ENCODE measurements at places on chromosomes 2 and 18.

DNA sequence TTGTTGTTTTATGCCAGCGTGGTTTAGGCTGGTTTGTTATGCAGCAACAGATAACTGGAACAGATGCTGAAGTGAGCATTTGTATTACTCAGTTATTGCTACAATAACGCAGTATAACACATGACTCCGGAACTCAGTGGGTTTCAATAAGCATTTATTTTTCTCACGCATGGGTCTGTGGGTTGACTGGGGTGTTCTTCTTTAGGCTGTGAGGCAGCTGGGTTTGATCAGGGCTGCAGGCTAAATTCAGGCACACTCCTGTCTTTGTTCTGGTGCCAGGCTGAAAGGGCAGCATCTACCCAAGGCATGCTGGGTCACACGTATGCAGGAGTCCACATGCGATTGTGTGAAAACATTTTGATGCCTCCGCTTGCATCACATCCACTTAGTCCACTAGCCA lies 3.8 kb upstream of the SLC1A4 start:
- no peak for DNase-seq

DNA sequence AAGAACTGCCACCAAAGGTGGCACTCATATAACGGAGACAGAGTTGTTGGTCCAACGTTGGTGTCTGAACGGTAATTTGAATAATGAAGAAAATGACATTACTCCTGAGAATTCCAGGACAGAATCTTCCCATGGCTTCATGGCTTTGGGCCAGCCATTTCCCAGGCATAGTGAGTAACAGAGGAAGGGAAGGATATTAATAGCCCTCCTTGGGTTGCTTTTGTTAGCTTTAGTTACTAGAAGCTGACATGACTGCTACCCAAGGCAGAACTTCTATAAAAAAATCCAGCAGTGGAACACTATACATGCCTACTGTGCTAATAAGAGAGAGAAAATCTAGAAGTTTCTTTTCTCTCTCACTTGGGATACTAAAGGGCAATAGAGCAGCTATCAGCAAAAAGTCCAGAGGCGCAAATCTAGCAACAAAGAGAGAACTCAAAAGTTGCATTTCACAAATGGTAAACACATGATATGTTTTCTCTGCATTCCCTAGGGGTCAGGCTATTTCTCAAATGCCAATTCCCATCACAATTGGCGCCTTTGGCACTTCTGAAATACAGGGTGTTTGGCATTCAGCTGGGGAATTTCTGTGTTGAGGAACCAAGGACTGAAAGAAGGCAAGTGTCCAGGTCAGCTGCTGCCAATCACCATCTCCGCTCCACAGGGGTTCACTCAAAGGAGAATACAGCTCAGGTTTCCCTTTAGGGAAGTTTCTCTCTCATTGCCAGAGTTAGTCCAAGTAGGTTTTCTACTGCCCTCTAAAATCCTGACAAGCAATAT lies 160.8 kb upstream of the KYNU start:
- no peak for DNase-seq

- no peak for DNase-seq
These were observed 274.4 kb upstream of the CHAC2 start for GRCh38 chr2:53493210-53493609.

GRCh38 chr2:234099266-234099665 lies 48.8 kb downstream of the SPP2 start:
- no peak for DNase-seq

GRCh38 chr2:20061476-20061875 lies 10.0 kb upstream of the LAPTM4A start:
- no peak for DNase-seq

DNA sequence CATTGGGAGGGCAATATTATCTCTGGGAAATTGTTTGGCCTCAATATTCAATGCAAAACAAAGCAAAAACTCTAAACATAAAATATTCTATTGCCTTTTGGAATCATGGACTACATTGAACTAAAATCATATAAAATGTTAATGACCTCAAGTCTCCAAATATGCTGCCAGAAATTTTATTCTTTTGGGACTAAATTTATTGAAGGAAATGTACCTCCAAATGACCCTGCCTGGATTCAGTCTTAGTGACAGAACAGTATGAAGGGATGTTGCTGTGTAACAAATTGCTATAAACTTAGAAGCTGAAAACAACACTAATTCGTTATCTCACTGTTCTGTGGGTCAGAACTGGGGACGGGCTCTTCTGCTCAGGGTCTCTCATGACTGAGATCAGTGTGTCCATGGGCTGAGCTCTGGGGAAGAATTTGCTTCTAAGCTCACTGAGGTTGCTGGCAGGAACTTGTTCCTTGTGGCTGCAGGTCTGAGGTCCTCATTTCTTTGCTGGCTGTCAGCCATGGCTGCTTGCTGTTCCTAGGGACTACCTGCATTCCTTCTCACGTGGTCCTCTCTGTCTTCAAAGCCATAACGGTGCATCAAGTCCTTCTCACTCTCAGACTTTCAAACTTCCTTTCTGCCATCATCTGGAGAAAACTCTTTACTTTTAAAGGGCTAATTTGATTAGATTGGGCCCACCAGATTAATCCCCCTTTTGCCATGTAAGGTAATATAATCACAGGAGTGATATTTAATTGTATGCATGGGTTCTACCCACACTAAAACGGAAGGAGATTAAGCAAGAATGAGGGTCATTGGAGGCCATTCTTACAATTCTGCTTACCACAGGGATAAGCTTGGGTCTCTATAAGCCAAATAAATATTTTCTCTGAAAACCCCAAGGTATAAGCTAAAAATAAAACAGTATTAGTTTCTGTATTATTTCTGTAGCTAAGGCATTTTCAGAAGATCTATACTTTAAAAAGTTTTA lies 149.0 kb downstream of the ADCYAP1 start:
- no peak for DNase-seq

DNA sequence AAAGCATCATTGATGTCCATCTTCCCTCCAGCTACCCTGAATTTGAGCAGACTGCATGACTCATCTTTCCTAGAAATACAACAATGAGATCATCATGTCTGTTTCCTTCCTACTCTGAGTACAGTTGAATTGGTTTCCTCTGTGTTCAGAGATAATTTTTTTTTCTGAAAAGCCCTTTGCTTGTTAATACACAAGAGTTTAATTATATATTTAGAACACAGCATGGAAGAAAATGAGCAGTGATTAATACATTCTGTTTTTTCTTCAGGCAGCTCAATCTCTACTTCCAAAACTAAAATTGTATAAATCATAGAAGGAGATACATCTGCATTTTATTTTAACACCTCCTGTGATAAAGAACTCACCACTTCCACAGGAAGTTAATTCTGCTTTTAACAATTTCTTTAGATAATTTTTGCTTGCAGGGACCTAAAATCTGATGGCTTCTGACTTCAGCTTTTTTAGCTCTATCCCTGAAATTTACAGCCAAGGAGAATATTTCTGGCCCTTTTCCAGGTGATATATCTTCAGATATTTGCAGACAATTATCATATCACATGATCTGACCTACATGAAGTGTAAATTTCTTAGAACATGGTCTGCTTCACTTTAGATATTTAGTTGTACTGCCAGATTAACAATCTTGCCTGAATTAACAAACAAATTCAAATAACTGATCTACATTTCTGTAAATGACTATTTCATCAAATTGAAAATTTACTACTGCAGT lies 249.0 kb downstream of the TRIB2 start:
- no peak for DNase-seq

GRCh38 chr2:174326161-174327020 lies 8.4 kb upstream of the SP9 start:
- DNase-seq: no peak

GRCh38 chr2:236171181-236171679 lies 3.0 kb upstream of the GBX2 start:
- no peak for DNase-seq

DNA sequence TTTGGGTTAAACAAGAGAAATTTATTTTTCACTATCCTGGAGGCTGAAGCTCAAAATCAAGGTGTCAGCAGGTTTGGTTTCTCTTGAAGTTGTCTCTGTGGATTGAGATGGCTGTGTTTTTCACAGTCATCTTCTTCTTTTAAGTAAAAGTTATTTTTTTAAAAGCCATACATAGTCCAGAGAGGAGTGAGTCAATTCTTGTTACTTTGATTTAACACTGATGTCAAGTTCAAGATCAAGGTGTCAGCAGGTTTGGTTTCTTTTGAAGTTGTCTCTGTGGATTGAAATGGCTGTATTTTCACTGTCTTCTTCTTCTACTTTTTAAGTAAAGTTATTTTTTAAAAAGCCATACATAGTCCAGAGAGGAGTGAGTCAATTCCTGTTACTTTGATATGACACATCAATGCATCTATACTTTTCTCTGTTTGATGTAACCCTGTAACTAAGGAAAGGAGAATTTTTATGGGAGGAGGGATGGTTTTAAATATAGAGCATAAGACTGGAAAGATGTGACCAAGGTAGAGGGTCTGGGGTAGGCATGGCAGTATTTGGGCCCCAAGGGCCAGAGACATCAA lies 22.5 kb upstream of the RASGRP3 start:
- no peak for DNase-seq

DNA sequence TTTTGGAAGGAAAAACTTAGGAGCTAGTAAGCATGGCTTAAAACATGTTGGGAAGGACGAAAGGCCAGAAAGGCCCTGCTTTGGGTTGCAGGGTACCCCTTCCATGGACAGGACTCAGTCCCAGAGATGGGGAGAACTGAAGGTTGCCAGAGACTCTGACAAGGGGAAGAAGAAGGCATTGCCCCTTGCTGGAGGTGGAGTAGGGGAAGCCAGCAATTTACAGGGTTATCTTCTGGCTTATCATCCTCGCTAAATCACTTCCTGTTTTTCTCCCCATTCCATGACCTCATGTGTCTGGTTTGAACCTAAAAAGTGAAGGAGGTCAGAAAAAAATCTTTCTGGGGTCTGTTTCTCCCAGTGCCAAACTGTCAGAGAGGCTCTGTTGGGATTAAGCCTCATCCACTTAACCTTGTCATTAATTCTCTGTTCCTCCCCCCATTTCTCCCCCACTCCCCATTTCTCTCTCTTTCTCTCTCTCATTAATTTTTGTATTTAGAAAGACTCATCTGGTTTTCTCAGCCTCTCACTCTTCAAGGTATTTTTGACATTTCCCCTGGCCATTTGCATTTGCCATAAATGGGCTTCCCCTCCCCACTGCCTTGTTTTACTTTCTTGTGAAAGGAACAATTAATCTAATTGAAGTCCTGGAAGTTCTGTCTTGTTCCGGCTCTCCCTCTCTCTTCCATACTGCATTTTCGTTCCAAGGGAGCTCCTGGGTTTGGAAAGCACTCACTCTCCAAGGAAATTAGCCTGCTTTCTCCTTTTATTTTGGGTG lies 17.4 kb downstream of the NRP2 start:
- no peak for DNase-seq

- no peak for DNase-seq
These were observed 139.8 kb downstream of the ATL2 start for GRCh38 chr2:38237311-38237710.

- no peak for DNase-seq
These were observed 280.7 kb upstream of the ATP5MC3 start for GRCh38 chr2:175462246-175462645.

DNA sequence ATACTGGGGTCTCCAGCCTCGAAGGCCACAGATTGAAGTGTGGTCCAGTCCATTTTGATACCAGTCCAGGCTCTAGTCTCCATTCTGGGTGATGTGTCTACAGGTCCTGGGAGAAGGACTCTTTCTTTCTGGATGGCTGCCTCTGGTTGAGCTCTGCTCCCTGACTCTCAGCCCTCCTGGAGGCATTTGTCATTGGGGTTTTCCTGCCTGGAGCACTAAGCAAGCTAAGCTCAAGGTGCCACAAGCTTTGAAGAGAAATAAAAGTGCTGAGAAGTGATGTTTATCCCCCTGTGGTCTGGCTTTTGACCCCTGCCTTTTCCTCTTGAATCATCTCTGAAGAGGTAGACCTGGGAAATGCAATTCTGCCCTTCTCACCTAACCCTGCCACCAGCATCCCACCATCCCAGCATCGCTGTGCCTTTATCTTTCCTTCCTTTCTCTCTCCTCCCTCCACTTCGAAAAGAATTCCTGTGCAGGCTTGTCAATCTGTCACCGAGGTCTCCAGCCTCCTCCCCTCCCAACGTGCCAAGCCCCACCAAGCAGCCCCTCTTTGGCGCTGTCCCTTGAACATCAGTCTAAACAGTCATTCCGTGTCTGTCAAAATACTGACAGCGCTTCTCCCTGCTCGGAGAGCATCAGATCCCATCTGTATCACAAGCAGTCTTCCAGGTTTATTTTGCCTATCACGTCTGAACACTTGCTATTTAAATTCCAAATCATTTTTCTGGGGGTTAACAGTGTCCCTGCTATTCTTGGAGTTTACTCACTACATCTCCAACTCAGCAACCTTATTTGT lies 334.6 kb upstream of the SLC14A2 start:
- no peak for DNase-seq

GRCh38 chr2:225008179-225008856 lies 34.0 kb downstream of the DOCK10 start:
- no peak for DNase-seq

DNA sequence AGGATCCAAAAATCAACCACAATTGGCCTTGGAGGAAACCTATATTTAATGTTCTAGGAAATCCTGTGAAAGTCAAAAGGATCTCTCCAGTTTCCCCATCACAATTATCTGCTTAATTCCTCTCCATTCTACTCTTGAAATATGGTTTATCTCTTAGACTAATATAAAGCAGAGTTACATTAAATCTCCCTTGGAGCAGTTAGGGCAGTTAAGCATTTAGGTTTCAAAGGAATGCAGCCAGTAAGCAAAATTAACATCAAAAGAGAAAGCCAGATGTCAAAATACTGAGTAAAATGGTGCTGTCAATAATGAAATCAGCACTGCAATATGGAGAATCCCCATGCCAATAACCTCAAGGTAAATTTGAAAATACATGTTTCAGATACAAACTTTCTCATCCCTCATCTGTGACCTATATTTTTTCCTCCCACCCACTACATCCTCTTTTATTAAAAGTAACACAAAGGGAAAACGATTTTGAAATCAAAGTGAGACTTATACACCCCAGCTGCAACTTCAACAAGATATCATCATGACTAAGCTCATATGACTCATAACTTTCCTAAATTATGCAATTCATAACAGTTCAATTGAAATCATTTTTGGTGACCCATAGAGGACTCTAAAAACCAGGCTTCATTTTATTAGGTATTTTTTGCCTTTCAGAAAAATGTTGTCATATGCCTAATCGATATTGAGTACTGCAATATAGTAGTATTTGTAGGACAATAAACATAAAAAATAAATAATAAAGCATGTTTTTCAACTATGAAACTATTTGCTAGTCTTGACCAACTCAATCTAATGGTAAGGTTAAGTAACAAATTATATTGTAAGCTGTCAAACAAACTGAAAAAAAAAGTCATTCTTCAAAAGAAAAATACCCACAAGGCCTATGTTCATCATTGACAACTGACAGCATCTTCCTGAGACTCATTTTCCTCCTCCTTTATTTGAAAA lies 3.1 kb downstream of the ADAM17 start:
- DNase-seq: no peak

GRCh38 chr2:45979065-45979464 lies 318.1 kb upstream of the EPAS1 start:
- DNase-seq: no peak

DNA sequence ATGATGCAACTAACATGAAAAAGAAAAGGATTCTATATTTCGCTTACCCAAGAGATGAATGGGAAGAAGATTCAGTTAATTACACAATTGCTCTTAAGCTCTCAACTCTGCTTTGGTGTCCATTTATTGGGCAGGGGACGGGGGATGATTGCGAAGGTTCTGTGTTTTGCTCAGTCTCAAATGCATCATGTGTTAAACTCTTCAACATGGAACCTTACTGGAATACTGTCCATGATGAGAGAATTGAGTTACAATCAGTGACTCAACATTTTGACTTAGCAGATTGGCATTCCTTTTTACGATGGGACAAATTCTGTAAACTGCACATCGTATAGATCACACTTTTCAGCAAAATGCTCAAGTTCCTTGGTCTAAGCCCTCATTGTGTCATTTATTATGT lies 135.6 kb downstream of the RBMS1 start:
- no peak for DNase-seq

- peak; percentile 50 for DNase-seq
These were observed 90.5 kb downstream of the ICOS start for GRCh38 chr2:204027091-204027490.

Data from SK-N-MC (cell line).